ENCODE measurements at places on chromosomes 3 and 15.

DNA sequence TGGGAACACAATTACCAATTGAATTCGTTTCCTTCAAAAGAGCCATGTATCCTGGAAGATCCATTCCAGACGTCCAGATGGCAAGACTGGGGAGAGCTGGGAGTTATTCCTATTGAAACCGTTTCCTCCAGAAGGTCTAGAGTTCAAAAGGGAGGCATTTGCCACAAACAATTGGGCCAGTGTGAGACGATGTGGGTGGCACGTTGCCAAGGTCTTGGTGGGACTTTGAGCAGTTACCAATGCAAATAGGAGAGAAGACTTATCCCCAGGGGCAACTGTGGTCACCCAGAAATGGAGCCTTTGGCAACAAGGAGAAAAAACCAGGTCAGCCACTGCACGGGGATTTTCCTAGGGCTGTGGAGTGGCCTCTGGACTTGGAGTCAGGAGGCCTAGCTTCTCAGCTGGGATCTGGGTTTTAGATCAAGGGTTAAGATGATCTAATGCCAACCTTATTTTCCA is 29.6 kb upstream of the TLE3 start:
- DNase-seq: no peak

GRCh38 chr15:35698331-35698730 is 152.4 kb upstream of the DPH6 start:
- DNase-seq: no peak

DNA sequence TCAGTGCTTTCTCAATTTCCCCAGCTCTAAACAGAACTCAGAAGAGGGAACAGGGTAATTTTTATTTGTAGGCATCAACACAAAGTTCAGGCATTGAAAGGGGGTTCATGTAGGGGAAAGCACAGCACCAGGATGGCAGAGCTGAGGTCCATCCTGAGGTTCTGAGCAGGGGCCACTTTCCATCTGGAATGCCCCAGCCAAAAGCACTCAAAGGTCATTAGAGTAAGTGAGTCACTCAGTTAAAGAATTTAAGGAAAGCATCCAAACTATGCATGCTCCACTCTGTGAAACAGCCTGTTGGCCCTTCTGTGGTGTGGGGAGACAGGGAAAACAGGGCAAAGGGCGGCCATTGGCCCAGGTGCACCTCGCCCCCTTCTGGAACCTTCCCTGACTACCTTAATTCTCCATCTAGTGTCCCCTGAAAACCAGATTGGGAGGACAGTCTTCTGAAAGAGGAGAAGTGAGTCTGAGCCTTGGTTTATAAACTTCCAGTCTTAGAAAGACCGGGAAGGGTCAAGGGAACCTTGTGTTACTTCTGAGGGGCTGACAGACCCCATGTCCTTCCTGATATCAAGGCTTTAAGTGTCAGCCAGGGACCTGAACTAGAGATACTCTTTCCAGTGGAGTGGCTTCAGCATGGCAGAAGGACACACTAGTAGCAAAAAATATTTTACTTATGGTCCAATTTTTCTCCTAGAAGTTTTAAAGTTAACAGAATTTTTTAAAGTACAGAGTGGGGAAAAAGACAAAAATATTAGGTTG is 133.3 kb downstream of the MYLK start:
- no peak for DNase-seq

- no peak for DNase-seq
Observed at GRCh38 chr15:88467935-88468528, 524 bp downstream of the MRPS11 start.

GRCh38 chr3:89300526-89300925 is 193.1 kb downstream of the EPHA3 start:
- DNase-seq: no peak

DNA sequence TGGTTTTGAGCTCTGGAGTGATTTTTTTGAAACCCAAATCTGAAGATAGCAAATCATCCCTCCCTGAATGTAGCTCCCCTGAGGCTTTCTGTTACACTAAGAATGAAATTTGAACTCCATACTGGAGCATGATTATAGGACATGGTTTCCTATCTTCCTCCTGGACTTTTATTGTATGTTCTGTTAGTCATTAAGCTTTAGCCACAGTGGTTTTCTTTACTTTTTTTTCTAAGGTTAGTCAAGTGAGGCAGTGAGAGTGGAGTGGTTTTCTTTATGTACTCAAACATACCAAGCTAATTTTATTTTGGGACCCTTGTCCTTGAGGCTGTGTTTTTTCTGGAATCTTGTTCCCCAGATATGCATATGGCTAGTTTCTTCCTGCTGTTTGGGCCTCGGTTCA is 55.2 kb upstream of the FRMD4B start:
- no peak for DNase-seq

DNA sequence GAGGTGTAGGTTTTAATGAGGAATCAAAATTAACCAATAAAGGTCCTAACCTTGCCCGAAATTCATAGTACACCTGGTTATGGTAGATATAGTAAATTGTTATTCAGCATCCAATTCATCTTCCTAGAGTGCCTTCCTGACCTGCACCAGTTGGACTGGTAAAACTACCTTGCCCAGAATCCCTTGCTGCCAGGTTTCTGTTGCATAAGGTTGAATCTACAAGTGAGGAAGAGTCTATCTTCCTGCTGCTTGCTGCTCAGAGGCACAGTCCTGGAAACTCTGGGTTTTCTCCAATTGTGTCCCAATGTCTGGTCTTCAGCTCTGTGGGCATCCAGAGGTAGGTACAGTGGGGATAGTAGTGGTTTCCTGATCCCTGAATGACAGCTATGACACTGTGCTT is 17.3 kb downstream of the CCDC54 start:
- no peak for DNase-seq

GRCh38 chr3:114025451-114025850 is 30.9 kb downstream of the CCDC191 start:
- DNase-seq: no peak

DNA sequence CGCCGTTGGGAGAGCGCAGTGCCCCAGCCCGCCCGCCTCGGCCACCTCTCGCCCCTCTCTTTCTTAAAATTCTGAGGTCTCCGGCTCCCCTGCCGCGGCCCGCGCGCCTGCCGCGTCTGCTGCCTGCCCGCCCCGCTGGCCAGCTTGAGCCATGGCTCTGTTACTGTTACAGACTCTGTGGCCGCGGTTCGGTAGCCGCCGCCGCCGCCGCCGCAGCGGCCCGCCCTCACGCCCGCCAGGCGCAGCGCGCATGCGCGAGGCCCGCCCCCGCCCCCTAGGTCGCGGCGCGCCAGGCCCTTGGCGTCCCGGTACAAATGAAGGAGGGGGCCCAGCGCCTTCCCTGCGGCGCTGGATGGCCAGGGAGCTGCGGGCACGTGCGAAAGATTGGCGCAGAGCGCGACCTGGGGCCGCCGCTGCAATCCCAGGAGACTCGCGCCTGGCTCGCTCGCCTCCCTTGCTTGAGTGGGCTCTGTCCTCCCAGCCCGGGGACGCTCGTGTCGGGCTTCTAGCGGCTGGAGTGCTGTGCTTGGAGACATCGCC is at the start of gene ONECUT1:
Gene ONECUT1 (minus strand): TSS at position 168 of the 540 bp plus-strand sequence. CDS start 452 bp downstream, outside the sequence.
- DNase-seq: no peak

DNA sequence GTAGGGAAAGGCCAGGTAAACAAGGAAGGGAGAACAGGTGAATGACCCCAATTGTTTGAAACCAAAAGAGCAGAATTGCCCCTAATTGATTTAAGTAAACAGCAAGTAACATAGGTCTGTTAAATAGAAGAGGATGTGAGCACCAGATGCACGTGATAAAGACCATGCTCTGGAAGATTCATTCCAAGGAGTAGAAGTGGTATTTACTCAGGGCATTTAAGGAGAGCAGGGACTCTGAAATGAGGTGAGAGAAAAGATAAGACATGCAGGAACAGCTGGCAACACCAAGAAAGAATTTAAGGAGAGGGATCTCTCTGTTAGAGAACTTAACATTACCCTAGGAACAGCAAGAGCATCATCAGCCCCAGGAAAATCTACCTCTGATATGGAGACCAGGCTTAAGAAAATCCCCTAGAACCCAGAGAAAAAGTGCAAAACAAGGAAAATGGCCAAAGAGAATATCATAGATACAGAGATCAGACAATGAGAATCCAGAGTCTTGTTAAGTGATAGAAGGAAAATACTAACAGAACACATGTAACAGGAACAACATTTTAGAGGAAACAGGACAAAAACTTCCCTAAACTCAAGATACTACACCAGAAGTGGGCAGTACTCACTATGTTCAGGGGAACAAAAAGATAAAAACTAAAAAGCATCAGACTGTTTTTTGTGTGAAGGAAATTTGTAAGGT is 6.4 kb downstream of the NUDT16 start:
- DNase-seq: no peak

DNA sequence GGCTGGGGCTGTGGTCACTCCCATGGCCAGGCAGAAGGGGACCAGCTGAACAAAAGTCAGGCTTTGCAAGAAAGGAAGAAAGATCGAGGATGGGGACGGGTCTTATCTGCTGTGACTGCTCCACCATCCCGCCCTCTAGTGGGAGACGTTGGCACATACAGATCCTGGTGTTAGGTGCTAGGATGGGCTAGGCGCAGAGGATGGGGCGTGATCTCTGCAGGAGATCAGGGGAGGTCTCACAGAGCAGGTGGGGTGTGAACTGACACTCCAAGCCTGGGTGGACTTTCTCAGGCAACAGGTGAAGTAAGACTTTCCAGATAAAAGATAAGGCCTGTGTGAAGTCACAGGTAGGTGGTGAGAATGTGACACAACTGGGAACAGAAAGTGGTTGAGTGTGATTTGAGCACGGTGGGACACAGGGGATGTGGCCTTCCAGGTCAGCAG is 141.9 kb upstream of the SMAD3 start:
- DNase-seq: no peak

GRCh38 chr3:133935843-133936769 is 40.4 kb upstream of the RAB6B start:
- DNase-seq: no peak

GRCh38 chr3:47746264-47746663 is 35.4 kb downstream of the SMARCC1 start:
- no peak for DNase-seq

- no peak for DNase-seq
Observed at GRCh38 chr3:170089862-170090600, 52.2 kb downstream of the GPR160 start.

GRCh38 chr3:193983846-193984818 is 151.8 kb upstream of the HES1 start:
- no peak for DNase-seq

GRCh38 chr3:56813653-56813960 is 11.9 kb upstream of the ARHGEF3 start:
- DNase-seq: no peak

- DNase-seq: no peak
Observed at GRCh38 chr15:74768099-74768770, 13.6 kb upstream of the CSK start.

- DNase-seq: no peak
Observed at GRCh38 chr3:122678506-122678905, 2.1 kb upstream of the PARP14 start.

DNA sequence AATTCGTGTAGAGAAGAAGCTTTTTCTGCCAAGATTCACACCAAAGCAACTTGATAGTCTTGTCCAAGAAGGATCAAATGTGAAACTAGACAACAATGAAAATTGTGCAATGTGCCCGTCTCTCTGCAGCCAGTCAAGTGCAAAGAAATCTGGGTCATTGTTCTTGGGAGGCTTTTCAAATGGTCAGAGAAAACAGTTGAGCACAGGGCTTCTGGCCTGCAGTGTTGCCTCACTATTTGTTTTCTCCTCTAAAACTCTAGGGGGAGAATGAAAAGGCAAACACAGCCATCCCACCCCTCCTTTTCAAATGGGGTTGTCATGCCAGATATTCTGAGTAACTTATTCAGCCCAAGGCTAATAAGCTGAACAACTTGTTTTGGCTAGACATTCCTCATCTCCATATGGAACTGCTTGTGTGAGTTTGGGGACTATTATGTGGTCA is 417.6 kb upstream of the CDIN1 start:
- peak; percentile 0 for DNase-seq

GRCh38 chr3:169939751-169940150 is 26.9 kb upstream of the SEC62 start:
- no peak for DNase-seq

DNA sequence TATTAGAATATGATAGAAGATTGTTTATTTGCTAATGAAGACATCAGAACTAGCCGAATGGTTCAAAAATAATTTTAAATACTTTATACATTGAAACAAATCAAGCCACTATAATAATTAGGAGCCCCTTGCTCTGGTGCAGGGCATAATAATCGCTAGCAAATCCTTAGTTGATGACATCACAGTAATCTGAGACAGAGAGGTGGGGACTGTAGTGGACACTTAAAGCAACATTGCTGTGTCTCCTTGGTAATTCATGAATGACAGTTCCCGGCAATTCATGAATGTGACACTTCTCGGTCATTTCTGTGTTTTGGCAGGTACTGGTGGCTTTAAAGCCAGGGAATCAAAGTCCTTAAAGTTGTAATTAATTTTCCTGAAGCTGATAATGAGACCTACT is 114.3 kb downstream of the PPM1L start:
- DNase-seq: no peak

- no peak for DNase-seq
Observed at GRCh38 chr15:68382286-68383007, 49.5 kb downstream of the ITGA11 start.

GRCh38 chr15:56366211-56366610 is 985 bp downstream of the TEX9 start:
- no peak for DNase-seq

GRCh38 chr3:30886888-30887287 is 7.6 kb downstream of the GADL1 start:
- DNase-seq: no peak

GRCh38 chr3:70040386-70040785 is 40.9 kb downstream of the SAMMSON start:
- no peak for DNase-seq

DNA sequence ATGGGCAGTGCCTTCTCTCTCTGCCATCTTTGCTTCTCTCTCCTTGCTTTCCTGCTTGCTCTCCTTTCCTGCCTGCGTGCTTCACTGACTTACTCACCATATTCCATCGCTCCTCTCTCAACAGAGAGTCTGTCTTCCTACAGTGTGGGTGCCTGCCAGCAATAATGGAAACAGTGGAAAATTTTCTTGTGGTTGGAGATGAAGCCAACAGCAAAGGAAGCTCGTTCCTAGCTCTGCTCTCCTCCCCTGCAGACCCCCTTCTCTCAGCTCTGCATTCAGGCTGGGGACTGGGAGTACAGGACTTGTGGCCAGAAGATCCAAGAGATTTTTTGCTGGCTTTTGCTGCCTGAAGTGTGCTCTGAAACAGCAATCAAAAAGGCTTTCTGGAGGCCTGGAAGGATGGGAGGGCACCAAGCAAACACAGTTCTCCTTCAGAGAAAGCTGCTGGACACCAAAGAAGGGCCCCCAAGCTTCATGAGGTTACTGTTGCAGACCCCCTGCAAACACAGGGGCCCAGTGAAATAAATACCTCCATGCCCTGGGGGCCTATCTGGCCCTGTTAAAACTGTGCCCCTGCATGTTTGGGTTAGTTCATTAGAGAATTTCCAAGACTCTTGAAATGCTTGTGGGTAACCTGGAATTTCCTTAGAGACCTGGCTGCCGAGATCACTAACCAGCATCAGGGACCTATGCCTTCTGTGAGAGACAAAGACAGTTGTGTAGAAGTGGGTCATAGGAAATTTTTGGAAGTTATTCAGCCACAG is 149.9 kb upstream of the RASGRP1 start:
- DNase-seq: no peak

DNA sequence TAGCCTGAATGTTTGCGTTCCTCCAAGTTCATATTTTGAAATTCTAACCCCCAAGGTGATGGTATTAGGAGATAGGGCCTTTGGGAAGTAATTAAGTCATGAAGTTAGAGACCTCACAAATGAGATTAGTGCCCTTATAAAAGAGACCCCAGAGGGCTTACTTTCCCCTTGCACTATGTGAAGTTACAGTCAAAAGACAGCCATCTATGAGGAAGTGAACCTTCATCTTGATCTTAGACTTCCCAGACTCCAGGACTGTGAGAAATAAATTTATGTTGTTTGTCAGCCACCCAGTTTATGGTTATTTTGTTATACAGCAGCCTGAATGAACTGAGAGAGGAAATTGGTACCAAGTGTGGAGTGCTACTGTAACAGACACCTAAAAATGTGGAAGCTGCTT is 74.4 kb downstream of the DAPK2 start:
- no peak for DNase-seq
